ENCODE measurements at places on chromosomes 6 and 20. TPM values are rescaled to one million over a fixed set of nuclear protein-coding genes. Genes with fewer than 3 reads are reported as not detected.

GRCh38 chr6:149463781-149464180, 21.0 kb downstream of the ZC3H12D start:
- no peak for DNase-seq

- DNase-seq: no peak
These were observed 33.0 kb downstream of the AKIRIN2 start for GRCh38 chr6:87669051-87669450.

Gene RAET1G
- 1.2 TPM for polyA plus RNA-seq

DNA sequence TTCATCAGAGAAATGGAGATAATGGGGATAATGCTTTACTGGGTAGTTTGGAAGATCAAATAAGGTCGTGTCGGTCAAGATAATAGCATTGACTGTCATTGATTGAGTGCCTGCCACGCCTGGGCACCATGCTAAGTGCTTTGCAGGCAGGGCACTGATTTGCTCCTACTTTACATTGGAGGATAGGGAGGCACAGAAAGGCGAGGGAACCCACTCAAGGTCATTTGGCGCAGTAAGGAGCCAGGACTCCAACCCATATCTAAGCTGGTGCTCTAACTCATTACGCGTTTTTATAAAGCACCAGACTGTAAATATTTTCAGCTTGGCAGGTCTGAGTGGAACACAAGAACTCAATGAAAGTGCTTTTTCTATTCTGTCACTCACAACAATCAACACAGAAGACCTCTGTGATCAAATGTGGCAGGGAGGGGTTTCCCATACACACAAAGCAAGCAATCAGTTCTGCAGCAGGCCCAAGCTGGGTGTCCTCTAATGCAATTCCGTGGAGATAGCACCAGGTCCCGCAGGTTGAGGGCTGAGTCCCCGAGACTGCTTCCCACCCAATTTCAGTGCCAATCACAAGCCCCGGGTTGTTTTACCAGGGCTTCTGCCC, 373.6 kb downstream of the CDH26 start:
- DNase-seq: no peak

GRCh38 chr6:159110013-159110412, 59.2 kb upstream of the FNDC1 start:
- DNase-seq: no peak

- no peak for DNase-seq
These were observed 11.2 kb upstream of the GPRC6A start for GRCh38 chr6:116840091-116840490.

- DNase-seq: no peak
These were observed 6.8 kb upstream of the TBX18 start for GRCh38 chr6:84771125-84771755.

- DNase-seq: no peak
These were observed 3.1 kb upstream of the ULBP2 start for GRCh38 chr6:149938571-149939355.

GRCh38 chr6:6191476-6191875, 129.0 kb downstream of the F13A1 start:
- DNase-seq: peak; percentile 13

DNA sequence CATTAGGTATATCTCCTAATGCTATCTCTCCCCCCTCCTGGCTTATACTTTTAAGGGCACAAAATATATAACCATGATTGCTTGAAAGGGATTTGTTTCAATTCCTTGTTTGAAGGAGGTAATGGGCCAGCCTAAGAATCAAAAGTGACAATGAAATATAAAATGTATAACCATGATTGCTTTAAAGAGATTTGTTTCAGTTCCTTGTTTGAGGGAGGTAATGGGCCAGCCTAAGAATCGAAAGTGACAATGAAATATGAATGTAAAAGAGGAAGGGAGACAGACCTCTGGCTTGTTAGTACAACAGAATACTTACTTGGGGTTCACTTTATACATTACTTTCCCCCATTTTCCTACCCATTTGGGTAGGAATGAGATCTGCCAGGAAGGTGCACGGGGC, 55.5 kb downstream of the FOXC1 start:
- DNase-seq: no peak

Gene VGLL2
- not detected for polyA plus RNA-seq

DNA sequence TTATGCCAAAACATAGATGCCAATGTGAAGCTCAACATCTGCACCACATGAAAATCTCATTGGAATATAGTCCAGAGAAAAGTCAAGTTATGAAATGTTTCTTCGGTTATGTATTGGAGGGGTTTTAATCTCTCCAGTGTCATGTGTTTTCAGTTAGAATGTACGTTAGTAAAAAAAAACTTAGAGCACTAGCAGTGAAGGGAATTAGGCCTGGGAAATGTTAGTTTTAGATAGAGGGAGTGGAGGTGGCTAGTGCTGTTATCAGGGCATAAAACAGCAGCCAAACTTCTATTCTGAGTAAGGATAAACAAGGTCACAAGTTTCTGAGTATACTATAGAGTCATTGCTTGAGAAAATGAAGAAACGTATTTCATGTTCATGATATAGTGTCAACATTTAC, 42.9 kb downstream of the HDGFL1 start:
- DNase-seq: no peak

GRCh38 chr6:133957780-133958242, 4.8 kb downstream of the TBPL1 start:
- no peak for DNase-seq

DNA sequence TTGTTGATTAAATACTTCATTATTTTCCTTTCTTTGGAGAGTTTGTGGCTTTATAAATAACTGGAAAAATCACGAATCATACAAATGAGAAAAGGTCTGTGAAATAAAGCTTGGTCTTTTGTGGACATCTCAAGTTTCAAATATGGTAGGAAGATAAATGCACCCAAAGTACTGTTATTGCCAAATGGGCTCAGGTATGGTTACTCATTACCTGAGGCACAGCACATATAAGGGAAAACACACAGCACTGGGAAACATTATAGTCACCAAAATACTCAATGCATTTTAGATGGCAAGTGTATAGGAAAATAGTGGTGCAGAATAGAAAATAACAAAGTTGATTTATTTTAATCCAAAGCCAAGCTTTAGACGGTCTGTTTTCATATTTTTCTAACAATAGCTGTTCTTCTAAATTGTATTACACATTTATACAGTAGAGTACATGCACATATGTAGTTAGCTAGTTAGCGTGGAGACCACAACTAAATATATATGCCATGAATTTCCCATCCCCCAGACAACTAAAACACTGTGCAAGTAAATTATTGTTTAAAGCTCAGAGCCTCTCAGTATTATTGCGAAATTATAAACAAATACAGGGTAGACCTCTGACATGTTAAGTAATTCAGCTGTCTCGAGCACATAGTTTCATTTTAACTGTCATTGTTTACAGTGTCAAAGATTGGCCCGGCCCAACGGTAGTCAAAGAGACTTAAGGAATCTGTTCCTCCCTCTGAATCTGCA, 336.0 kb downstream of the SYNE1 start:
- no peak for DNase-seq

DNA sequence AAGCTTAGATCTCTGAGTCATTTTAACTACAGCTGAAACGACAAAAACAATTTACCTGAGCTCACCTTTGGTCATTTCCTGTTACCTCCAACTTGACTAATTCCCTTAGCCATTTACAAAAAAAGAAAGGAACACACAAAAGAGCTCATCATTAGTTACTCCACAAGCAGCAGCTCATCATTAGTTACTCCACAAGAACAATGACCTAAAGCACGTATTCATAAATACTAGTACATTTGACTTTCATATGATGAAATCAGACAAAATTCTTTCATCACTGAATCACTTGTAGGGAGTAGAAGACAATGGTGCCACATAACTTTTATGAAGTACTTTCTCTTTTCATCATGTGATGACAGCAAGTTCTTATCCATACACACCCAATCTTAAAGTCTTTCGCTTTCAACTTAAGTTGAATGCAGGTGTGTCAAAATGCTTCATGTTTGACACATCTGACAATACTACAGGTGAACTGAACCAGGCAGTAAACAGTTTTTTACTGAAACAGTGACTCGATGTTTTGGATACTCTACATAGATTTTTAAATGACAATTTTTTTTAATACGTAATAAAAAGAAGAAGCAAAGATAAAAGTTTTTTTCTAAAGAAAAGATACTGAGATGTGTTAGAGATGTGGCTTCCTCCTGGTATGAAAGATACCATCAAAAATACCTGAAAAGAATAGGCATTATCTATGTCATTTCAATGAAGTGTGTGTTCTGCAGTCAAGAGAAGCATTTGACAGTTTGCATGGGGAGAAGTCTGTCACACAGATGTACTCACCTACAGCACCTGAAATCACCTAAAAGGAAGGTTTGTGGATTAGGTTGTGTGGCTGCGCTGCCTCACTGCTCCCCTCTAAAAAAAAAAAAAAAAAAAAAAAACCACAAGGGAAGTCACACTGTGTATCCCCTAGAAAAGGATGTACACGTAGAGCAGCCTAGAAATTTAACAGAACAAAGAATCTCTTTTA, 109.1 kb downstream of the PRDM1 start:
- no peak for DNase-seq

- DNase-seq: no peak
These were observed 109.0 kb downstream of the PSMB1 start for GRCh38 chr6:170444056-170444591.

DNA sequence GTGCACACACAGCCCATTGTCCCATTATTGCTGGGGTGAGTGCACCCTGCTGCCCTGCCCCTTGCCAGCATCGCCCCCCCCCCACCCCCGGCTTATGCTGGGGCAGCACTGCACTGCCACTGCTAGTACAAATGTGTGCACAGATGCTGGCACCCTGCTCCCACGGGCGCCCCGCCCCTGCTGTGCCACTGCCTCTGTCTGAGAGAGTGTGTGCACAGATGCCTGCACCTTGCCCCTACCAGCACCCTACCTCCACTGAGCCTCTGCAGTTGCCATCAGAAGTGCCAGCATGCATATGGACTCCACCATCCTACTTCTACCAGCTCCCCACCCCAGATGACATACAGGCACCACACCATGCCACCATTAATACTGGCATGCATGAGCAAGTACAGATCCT, 454.6 kb upstream of the KHDRBS2 start:
- DNase-seq: no peak

GRCh38 chr20:53480913-53481312, 112.7 kb downstream of the ZNF217 start:
- DNase-seq: no peak

Gene BHLHE23
- polyA plus RNA-seq: not detected

DNA sequence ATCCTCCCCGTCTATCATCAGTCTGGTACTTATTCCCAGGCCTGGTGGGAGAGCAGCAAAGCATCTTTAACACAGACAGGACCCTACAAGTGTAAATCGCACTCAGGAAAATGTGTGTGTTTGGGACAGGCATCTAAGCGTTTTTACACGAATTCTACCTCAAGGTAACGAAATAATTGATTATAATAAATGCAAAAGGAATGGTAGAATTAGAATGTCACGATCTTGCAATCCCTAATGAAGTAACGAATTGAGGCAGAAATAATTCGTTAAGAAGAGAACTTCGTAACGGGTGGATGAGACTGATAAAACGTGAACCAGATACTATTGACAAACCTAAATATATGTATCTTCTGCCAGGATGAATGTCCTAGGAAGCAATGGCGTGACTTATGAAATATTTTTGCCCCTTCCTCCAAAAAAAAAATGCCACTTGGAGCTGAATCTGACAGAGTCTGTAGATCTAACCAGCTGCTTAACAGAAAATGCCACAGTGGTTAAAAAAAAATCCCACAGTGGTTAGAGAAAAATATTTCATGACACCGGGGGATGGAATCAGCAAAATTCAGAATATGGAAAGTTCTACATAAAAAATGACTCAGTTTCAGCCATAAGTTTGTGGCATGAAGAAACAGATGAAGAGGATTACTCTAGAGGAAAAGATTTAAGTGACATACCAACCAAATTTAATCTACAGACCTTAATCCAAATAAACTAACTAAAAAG, 68.7 kb downstream of the F13A1 start:
- no peak for DNase-seq

DNA sequence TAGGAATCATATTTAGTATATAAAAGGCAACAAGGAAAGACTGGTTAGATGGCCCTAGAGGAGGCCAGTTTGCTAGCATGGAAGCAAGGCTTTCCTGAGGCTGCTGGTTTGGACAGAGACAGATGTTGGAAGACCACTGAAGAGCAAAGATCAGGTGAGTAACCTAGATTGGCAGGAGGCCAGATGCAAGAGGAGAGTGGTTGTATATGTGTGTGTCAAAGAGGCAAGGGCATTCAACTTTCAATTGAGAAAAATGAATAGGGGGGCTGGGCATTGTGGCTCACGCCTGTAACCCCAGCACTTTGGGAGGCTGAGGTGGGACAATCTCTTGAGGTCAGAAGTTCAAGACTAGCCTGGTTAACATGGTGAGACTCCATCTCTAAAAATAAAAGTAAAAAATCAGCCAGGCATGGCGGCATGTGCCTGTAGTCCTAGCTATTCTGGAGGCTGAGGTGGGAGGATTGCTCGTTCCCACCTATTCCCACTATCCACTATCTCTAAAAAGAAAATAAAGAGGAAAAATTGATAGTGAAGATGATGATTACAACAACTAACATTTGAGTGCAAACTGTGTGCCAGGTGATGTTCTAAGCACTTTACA, 79.8 kb downstream of the PRDM1 start:
- DNase-seq: no peak

GRCh38 chr6:100103194-100103593, 109.2 kb upstream of the MCHR2 start:
- DNase-seq: no peak

DNA sequence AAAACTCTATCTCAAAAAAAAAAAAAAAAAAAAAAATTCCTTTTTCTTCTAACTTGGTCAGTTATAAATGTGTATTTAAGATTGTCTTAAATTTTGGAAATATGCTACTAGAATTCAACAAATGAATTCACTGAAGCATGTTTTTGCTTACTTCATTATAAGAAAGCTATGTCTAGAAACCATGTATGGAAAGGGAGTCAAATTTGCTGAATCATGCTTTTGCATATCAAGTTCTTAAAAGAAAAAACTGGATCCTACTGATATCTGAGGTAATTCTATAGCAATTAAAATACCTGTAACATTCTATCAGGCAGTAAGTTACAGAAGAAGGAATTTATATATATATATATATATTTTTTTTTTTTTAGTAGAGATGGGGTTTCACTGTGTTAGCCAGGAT, 27.7 kb downstream of the AKIRIN2 start:
- DNase-seq: no peak

GRCh38 chr6:159935065-159935464, 33.8 kb upstream of the IGF2R start:
- DNase-seq: no peak

- DNase-seq: no peak
These were observed 3.1 kb downstream of the GMDS start for GRCh38 chr6:2242311-2242710.
